ENCODE measurements at places on chromosomes 5 and 9. TPM values are rescaled to one million over a fixed set of nuclear protein-coding genes. Genes with fewer than 3 reads are reported as not detected.

DNA sequence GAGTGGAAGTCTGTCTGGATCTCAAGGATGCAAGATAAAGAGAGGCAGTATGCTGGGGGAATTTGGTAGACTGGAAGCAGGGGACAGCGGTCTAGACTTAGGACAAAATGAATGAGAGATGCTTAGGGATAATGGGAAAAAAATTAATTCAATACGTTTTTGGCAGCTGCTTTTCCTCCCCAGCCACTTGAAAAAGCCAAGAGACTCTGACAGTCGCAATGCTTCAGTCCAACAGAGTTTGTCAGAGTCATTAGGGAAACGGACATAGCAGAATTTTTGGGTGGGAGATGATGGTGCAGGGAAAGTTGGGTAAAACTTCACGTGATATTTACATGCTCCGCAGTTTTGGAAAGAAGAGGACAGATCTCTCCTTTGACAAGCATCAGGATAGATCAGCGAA lies 129.7 kb downstream of the GOLPH3 start:
- H3K4me3 ChIP-seq, result no peak overlapping the region
- H3K27ac ChIP-seq, result no peak overlapping the region
- DNase-seq, result no peak
- peaks cover 6% of the 10 kb centered on the region for H3K36me3 ChIP-seq
- no peaks in the 10 kb centered on the region for H3K27me3 ChIP-seq

- H3K27ac ChIP-seq, result no peak overlapping the region
- peaks cover 17% of the 10 kb centered on the region for H3K4me1 ChIP-seq
- no peak for DNase-seq
- no peaks in the 10 kb centered on the region for H3K27me3 ChIP-seq
- H3K36me3 ChIP-seq, result no peaks in the 10 kb centered on the region
- no peak overlapping the region for H3K4me3 ChIP-seq
Observed at GRCh38 chr5:56457887-56458812, 225.0 kb upstream of the ANKRD55 start.

DNA sequence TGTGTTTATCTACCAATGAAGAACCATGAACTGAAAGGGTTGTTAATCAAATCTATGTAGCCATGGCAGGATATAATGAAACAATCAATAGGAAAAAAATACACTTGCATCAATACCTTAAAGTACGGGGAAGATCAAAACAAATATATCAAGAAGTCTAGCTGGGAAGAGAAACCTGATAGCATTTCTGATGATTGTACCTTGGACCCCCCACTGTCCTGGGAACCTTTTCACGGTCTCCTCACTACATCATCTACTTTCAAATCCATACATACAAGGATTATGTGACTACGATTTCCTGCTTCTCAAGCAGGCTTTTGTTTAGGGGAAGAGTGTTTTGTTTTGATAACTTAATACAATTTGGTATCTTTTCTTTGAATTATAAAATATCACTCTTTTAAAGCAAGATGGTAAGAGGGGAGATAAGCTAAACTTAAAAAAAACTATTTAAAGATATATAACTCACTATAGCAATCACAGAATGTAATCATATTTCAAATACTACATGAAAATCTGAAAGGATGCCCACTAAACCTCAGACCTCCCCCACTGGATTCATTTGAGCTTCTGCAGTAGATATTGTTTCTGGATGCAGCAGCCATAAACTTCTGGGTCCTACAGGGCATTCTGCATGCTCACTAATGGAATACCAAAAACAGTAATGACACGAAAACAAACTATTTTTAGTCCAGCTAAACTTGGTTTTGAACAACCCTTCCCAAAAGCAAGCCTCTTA lies 8.0 kb downstream of the EBF1 start:
- H3K36me3 ChIP-seq, result no peaks in the 10 kb centered on the region
- H3K27me3 ChIP-seq, result peaks cover 38% of the 10 kb centered on the region
- peaks cover 14% of the 10 kb centered on the region for H3K4me1 ChIP-seq
- no peak for DNase-seq

DNA sequence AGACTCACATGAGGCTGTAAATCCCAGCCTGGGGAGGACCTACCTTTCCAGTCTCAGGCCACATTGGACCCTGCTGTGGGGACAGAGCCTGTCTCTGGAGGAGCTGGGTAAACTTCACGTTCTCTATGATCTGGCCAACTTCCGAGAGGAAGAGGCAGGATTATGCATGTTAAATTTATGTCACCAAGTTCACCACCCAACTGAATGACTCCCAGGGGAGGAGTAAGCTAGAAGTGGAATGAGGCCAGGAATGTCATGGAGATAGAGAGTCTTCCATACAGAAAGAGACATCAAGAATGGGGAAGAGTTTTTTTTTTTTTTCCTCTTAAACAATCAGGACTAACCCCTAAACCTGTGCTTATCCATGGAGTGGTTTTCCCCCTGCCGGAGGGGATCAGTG lies 90.3 kb upstream of the PALM2AKAP2 start:
- no peaks in the 10 kb centered on the region for H3K36me3 ChIP-seq
- no peak for DNase-seq
- peaks cover 3% of the 10 kb centered on the region for H3K27me3 ChIP-seq
- no peaks in the 10 kb centered on the region for H3K4me1 ChIP-seq
- H3K4me3 ChIP-seq, result no peak overlapping the region
- no peak overlapping the region for H3K27ac ChIP-seq

DNA sequence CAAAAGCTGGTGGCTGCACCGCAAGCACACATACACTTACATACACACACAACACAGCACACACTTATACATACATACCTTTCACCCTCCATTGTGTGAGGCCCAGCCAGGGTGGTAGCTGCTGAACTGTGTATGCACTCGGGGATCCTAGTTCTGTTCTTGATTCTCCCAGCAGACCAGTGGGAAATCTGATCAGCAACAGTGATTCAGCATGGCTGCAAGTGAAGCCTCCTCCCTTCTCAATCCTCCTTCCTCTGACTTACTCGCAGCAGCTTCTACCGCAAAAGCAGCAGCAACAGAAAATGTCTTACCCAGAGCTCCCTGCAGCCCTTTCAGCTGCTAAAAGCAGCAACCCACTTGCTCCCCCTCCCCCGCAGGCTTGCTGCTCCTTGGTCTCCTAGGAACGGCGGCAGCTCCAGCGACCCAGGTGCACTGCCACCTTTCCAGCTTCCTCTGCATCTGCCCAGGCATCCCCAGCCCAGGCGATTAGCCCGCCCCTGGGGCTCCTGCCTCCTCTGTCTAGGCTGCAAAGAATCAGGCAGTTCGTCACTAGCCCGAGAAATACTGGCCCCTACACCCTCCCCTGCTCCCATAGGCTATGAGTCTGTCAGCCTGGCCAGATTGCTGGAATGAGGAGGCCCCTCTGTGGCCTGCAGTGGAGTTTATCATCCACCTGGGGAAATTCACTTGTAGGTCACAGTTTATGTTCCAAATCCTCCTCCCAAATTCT lies at the start of gene KLHL3:
TSS of gene KLHL3 (minus strand) at position 535 of the 730 bp plus-strand sequence. CDS start at position 92, 443 bp downstream.
- H3K36me3 ChIP-seq, result peaks cover 2% of the 10 kb centered on the region
- no peaks in the 10 kb centered on the region for H3K27me3 ChIP-seq
- peak; percentile 34 for DNase-seq
- H3K4me3 ChIP-seq, result no peak within 1 kb of the TSS

CBY3 gene
- not detected for total RNA-seq

DNA sequence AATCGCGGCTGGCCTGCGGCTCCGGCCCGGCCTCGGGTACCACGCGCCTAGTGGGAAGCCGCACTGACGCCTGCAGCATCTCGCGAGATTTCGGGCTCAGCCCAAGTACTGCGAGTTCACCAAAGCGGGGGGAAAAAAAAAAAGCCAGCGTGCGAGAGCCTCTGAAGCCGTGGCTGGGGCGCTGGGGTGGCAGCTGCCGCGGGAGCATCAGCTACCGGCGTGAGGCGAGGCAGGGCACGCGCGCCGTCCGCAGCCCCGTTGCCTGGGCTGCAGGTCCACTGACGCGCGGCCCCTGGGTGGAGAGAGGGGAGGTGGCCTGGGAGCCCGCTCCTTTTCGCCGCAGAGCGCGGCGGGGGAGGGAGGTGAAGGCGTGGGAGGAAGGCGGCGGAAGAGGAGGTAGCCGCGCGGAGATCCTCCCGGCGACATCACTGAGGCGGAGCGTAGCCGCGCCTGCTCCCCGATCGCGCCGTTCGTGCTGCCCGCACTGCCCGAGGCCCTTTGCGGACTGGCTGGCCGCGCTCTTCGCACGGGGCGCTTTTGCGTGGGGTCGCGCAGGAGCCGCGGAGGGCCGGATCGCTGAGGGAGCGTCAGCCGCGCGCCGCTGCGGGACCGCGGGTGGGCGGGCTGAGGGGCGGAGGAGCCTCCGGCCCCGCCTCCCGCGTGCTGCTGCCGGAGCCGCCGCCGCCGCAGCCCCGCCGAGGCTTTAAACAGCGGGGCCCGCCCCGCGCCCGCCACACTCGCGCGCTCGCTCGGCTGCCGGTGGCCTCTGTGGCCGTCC lies at the start of gene SLC12A2:
TSS of gene SLC12A2 (plus strand) at position 734 of the 778 bp plus-strand sequence. CDS start 189 bp downstream, outside the sequence.
- peak; percentile 84 for DNase-seq
- H3K36me3 ChIP-seq, result peaks cover 6% of the 10 kb centered on the region
- no peaks in the 10 kb centered on the region for H3K27me3 ChIP-seq
- H3K27ac ChIP-seq, result peak within 1 kb of the TSS; percentile 96

GRCh38 chr5:37637165-37637845 lies 202.5 kb downstream of the GDNF start:
- no peaks in the 10 kb centered on the region for H3K27me3 ChIP-seq
- peaks cover 30% of the 10 kb centered on the region for H3K4me1 ChIP-seq
- no peak overlapping the region for H3K27ac ChIP-seq
- no peak for DNase-seq
- no peak overlapping the region for H3K4me3 ChIP-seq

- no peak overlapping the region for H3K27ac ChIP-seq
- no peaks in the 10 kb centered on the region for H3K4me1 ChIP-seq
- DNase-seq, result no peak
- no peaks in the 10 kb centered on the region for H3K36me3 ChIP-seq
- no peaks in the 10 kb centered on the region for H3K27me3 ChIP-seq
Observed at GRCh38 chr5:120605325-120606079, 141.4 kb downstream of the PRR16 start.

DNA sequence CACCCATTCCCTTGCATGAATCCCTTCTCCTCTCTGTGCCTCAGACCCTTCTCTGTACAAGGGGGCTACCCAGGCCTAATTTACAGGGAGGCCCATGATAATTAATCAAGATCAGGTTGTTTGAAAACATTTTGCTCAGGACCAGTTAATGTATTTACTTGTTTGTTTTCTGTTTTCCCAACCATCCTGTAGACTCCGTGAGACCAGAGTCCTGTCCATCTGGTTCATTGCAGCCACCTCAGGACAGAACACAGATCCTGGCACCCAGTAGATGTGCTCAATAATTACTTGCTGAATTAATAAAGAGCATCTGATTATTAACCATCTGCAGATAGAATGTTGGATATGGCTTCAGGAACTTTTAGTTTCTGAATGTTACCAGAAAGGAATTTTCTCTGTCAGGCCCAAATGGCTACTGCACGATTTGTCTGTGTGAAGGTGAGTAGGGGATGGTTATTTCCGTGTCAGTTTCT lies 27.3 kb downstream of the FOXI1 start:
- H3K27me3 ChIP-seq, result no peaks in the 10 kb centered on the region
- no peak overlapping the region for H3K4me3 ChIP-seq
- H3K4me1 ChIP-seq, result peaks cover 9% of the 10 kb centered on the region
- no peaks in the 10 kb centered on the region for H3K36me3 ChIP-seq

- H3K27me3 ChIP-seq, result peaks cover 90% of the 10 kb centered on the region
- H3K36me3 ChIP-seq, result peaks cover 2% of the 10 kb centered on the region
- no peak overlapping the region for H3K27ac ChIP-seq
- H3K4me1 ChIP-seq, result peaks cover 6% of the 10 kb centered on the region
- DNase-seq, result no peak
Observed at GRCh38 chr5:159975462-159976019, 33.4 kb upstream of the TTC1 start.

All from neural crest cell (in vitro differentiated cells).